ENCODE measurements at places on chromosomes 13 and 19. TPM values are rescaled to one million over a fixed set of nuclear protein-coding genes. Genes with fewer than 3 reads are reported as not detected.

GRCh38 chr13:114279146-114279545, 2.3 kb upstream of the UPF3A start:
- H3K4me3 ChIP-seq, result no peak overlapping the region
- H3K27me3 ChIP-seq, result no peaks in the 10 kb centered on the region
- no peak for DNase-seq
- peaks cover 26% of the 10 kb centered on the region for H3K36me3 ChIP-seq
- H3K27ac ChIP-seq, result peak overlapping the region; percentile 90

DNA sequence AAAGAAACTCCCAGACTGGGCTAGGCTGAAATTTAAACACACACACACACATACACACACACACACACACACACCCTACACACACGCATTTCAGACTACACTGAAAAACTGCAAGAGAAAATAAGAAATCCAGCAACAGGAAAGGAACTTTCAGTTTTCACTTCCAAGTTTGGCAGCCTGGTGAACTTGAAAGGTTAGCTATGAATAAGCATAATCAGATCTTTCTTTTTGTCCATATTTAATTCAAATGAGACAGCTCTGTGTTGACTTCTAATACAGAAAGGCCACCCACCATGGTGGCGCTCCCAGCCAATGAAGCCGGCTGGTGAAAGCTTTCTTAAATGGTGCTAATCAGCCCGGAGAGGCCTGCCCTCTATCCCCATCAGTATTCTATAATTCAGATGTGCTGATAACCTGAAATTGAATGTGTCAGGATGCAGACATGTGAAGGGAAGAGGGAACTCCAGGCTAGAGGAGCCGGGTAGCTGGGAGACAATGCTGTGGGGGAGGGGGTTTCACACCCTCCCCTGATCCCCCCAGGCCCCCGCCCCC, 108.3 kb upstream of the ZNF536 start:
- no peak overlapping the region for H3K27ac ChIP-seq
- H3K4me1 ChIP-seq, result no peaks in the 10 kb centered on the region
- no peaks in the 10 kb centered on the region for H3K27me3 ChIP-seq

- peaks cover 11% of the 10 kb centered on the region for H3K36me3 ChIP-seq
- peak overlapping the region; percentile 92 for H3K4me3 ChIP-seq
- no peaks in the 10 kb centered on the region for H3K27me3 ChIP-seq
- peak; percentile 39 for DNase-seq
- H3K27ac ChIP-seq, result peak overlapping the region; percentile 90
- H3K4me1 ChIP-seq, result peaks cover 67% of the 10 kb centered on the region
Measured at GRCh38 chr13:114129649-114130062, 2.8 kb downstream of the RASA3 start.

The SYNGR4 gene
- not detected for total RNA-seq

The IQCN gene
- 63.6 TPM for total RNA-seq

Data from B cell (primary cell).